ENCODE measurements at places on chromosomes 12 and 14.

- no peak for DNase-seq
Measured at GRCh38 chr14:62662811-62663455, 382.3 kb downstream of the KCNH5 start.

DNA sequence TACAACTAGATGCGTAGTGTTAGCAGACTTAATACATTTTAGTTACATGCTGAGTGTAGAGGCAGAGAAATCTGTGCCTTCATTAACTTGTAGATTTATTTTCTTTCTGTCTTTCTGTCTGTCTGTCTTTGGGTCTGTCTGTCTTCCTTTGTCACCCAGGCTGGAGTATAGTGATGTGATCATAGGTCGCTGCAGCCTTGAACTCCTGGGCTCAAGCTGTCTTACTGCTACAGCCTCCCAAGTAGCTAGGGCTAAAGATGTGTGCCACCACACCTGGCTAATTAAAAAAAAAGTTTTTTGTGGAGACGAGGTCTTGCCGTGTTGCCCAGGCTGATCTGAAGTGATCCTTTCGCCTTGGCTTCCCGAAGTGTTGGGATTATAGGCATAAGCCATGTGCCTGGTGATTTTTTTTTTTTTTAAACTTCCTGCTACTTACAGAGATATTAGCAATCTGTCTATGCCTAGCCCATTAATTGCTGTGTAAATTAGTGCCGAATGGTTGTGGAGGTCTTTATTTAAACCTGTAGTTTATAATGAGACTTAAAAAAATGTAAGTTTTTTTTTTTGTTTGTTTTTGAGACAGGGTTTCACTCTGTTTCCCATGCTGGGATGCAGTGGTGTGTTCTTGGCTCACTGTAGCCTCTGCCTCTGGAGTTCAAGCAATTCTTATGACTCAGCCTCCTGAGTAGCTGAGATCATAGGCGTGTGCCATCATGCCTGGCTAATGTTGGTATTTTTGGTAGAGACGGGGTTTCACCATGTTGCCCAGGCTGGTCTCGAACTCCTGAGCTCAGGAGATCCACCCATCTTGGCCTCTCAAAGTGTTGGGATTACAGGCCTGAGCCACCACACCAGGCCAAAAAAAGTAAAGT lies 22.8 kb downstream of the ERC1 start:
- no peak for DNase-seq

DNA sequence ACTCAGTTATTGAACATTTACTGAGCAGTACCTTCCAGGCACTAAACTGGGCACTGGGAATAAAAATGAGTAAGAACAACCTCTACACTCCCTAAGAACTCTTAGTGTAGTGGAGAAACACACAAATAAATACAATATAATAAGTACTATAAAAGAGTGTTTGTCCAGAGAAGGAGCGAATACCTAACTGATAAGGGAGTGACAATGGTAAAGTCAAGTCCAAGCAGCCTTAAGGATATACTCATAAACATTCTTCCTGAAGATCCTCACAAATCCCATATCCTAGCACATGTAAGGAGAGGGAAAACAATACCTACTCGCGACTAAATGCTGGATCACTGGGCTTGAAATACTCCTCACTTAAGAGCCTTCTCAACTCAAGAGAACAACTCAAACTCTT lies 32.8 kb downstream of the SPTLC2 start:
- DNase-seq: no peak

DNA sequence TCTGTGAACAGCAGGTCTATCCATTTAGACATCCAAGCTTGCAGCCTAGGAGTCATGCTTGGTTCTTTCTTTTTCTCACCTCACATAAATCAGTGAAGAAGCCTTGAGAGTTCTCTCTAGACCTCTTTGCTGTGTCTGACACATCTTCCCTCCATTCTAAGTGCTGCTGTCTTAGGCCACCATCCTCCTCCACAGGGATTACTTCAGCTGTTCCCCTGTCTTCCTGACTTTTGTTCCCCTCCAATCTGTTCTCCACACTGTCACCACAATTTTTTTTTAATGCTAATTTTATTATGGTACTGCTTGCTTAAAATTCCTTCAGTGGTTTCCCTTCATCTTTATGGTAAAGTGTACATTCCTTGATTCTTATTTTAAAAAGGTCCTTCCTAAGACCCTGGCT lies 71.8 kb downstream of the DERA start:
- DNase-seq: no peak

GRCh38 chr12:6894321-6894720 lies 10.3 kb upstream of the LRRC23 start:
- DNase-seq: no peak

GRCh38 chr12:93098077-93098476 lies 169.0 kb upstream of the EEA1 start:
- DNase-seq: peak; percentile 54

- no peak for DNase-seq
Measured at GRCh38 chr12:105321125-105321524, 9.4 kb upstream of the C12orf75 start.

DNA sequence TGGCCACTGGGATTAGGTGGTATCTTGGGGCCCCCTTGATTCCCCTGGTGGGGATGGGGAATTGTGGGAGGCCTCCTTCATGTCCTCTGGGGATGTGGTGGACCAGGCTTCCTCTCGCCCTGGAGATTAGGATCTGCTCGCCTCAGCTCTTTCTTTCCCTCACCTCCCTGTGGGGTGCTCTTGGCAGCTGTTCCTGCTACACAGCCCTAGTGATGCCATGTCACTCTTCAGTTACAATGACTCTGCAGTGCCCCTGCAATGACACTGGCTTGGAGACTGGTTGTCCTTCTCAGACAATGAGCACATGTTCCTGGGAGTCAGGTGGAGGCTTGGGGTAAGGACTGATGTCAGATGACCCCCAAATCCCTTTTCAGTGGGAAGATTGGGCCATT lies 83.9 kb downstream of the ADCK1 start:
- no peak for DNase-seq

DNA sequence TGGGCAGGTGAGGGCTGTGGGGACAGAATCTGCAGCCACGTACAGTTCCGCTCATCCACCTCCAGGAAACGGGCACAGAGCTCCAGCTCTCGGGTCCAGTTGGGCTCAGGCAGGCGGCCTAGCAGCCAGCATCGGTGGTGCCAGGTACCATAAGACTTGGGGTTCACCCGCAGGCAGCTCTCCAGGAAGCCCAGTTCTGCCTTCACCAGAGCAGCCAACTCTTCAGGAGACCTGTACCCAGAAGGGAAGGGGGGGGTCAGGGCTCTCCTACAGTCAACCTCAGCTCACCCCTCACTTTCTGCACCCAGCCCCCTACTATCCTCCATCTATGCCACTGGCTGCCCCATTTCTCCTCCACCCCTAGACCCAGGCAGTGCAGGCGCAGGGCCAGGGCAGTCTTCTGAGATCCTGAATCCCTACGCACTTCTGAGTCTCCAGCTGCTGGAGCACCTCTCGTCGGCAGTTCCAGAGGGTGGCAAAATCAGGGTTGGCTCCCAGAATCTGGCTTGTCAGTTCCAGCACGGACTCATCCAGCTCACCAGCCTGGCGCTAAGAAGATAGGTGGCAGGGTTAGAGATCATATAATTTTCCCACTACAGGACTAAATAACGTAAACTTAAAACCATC lies 1.4 kb downstream of the RABGGTA start:
- no peak for DNase-seq

GRCh38 chr14:75370416-75371205 lies 57.2 kb upstream of the JDP2 start:
- DNase-seq: no peak

- no peak for DNase-seq
Measured at GRCh38 chr12:123115409-123116121, 35.3 kb downstream of the PITPNM2 start.

GRCh38 chr12:26730481-26731350 lies 102.3 kb downstream of the ITPR2 start:
- DNase-seq: no peak

DNA sequence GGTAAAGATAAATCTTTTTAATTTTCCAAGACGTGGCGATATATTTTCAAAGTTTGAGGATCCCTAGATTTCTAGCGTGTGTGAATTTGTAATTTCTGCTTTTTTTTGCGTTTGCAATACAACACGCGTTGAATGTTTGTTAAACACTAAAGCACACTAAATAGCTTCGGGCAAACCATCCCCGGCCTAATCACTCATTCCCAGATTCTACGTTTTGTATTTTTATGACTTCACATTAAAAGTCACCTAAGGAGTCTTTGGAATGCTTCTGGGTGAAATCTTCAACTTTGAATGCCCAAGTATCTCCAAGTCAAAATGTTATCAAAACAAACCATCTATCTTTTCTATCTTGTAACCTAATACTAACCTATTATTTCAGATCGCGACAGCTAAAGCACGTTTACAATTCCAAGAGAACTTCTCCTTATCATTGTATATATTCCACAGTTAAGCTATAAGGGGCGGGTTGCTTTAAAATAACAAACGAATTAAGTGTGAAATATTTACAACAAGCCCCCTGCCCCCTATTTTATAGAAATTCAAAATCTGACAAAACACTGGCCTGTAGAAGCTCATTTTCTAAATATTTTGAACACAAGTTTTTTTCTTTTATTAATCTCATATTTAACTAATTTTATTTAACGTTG lies 1.1 kb downstream of the ALX1 start:
- DNase-seq: no peak

DNA sequence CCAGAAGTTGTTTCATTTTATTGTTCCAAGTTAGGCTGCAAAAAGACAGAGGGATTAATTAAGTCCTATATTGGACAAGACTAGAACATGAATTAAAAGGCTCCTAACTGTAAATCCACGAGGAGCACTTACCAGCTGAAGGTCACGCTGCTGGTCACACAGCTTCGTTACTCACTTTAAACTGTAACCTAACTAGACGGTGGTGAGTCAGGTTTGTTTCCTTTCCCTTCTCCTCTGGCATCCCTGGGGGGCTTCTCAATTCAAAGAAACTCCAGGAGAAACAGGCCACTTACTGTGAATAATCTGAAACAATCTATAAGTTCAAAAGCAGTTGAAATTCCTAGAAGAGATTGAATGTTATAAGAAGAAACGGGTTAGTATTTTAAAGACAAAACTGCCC lies 331.4 kb downstream of the BCAT1 start:
- no peak for DNase-seq

DNA sequence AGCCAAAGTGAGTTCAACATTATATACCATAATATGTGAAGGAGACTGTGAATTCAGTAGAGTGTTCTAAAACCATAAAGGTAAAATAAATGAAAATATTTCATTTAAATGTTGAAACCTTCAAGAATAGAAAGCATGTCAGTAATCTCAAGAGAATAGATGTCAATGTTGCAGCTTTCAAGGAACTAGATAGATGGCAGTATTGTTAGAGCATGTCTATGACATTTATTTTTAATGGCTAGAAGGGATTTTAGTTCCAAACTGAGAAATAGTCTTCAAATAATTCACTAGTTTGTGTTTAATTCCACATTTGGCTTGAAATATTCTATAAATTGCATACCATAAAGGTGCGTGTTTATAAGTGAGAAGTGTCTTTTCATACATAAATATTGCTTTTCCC lies 326.5 kb downstream of the FLRT2 start:
- DNase-seq: no peak

DNA sequence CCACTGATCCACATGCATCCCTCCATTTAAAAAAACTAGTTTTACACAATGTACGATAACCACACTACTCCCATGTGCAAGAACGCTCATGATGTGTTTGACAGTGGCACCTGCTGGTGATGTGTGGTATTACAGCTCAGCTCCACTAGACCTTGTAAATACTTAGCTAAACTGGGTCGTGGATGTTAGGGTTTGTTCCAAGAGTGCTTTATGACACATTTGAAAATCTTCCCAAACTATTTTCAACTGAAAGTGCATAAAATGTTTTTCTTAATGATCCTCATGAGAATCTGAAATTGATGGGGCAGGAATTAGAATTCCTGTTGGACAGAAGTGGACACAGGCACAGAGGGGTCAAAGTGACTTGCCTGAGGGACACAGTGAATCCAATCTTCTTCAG lies 99.2 kb downstream of the SCARB1 start:
- DNase-seq: no peak
